Stimulated activated CD8-positive, alpha-beta memory T cell treated with anti-CD3 and anti-CD28 coated beads, Interleukin-4, amount 100 ng/mL, for 1 hour (primary cell): ENCODE measurements at places on chromosomes 2 and 18.

- DNase-seq = no peak
Measured at GRCh38 chr2:47554311-47554905, 151.5 kb downstream of the MSH2 start.

DNA sequence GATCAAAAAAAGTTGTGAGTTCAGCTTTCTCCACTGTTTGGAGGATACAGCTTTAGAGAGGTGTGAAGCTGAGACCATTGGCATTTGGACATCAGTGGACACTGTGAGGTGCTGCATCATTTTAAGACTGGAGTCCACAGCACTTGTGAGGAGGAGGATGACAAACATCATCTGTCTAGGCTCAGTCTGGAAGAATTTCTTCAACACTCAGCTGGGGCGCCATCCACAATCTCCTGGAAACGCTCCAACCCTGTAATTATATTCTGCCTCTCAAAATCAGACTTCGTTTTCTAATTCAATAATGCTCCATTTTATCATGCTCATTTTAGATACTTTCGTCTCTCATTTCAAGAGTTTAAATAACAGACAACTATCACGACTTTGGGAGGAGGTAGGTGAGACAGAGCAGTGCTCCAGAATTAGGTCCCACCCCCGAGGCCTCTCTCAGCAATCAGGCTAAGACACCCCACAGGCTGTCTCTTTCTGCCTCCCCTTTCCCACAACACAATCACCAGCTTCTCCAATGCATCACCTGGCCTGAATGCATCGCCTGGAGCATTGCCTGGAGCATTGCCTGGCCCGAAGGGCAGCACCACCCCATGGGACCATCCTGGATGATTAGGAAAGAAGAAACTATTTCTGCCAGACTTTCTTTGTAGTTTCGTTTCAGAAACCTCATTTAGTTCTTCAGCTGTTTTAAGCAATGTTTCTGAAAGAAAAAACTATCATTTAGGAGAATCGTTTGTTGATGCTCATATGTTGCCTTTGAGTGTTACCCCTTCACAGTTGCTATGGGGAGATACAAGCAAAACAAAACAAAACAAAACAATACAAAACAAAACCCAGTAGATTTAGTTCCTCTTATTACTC, 37.0 kb upstream of the DPP10 start:
- DNase-seq = no peak

DNA sequence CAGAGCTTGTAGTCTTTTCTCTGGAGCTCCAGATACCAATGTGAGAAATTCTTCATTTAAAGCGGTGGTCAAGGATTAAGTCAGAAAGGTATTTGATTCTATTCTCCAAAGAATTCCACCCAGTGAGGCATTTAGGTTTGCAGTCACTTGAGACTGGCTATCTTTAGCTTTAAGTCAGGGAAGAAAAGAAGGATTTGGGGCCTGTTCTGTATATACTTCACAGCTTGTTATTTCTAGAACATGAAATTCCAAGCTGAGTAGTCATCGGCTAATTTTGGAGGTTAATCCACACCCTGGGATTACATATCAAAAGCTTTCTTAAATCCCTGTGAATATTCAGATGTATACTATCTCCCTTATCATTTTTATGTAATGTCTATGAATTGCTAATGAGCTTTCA, 39.4 kb downstream of the MYOM1 start:
- no peak for DNase-seq

- no peak for DNase-seq
Measured at GRCh38 chr2:150643114-150643725, 155.8 kb upstream of the RND3 start.

- no peak for DNase-seq
Measured at GRCh38 chr2:69770193-69770702, 28.3 kb downstream of the ANXA4 start.

GRCh38 chr2:108565778-108566375, 31.6 kb downstream of the LIMS1 start:
- no peak for DNase-seq

GRCh38 chr18:9919564-9920232, 5.9 kb downstream of the VAPA start:
- DNase-seq = no peak
